ENCODE measurements at places on chromosomes 13 and 19. TPM values are rescaled to one million over a fixed set of nuclear protein-coding genes. Genes with fewer than 3 reads are reported as not detected.

The LGALS13 gene
- not detected for total RNA-seq

The SELENOV gene
- 10.8 TPM for total RNA-seq

The CNN1 gene
- total RNA-seq = 130 TPM

The TPT1 gene
- 1,272 TPM for total RNA-seq

The GPR12 gene
- 0.06 TPM for total RNA-seq

DNA sequence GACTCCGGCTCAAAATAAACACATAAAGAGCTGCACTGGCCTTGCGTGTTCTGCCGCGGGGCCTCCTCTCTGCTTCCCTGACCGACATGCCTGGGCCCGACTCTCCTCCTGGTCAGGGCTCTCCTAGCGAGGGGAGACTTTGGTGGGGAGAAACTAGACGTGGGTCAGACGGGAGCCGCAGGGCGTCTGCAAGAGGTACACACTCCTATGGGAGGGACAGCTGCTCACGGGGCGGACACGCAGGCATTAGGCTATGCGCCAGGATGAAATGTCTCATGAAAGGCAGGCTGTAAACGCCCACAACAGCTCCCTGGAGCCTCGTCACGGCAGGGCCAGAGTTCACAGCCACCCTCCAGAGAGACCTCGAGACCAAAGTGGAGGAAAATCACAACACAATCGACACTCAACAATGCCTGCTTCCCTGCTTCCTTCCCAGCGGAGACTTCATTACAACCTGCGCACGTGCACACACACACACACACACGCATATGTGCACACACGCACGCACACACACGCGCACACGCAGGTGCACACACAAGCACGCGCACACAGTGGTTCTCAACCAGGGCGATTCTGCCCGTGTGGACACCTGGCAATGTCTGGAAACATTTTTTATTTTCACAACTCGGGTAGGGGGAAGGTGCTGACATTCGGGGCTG, 5.8 kb downstream of the SLC39A3 start:
- peaks cover 3% of the 10 kb centered on the region for H3K4me1 ChIP-seq
- H3K27me3 ChIP-seq = no peaks in the 10 kb centered on the region
- no peak overlapping the region for H3K27ac ChIP-seq
- no peaks in the 10 kb centered on the region for H3K36me3 ChIP-seq
- no peak overlapping the region for H3K4me3 ChIP-seq

- no peak for DNase-seq
- no peaks in the 10 kb centered on the region for H3K4me1 ChIP-seq
- no peak overlapping the region for H3K4me3 ChIP-seq
- no peak overlapping the region for H3K27ac ChIP-seq
- H3K27me3 ChIP-seq = no peaks in the 10 kb centered on the region
These were observed 21.2 kb upstream of the SCEL start for GRCh38 chr13:77514336-77514726.

DNA sequence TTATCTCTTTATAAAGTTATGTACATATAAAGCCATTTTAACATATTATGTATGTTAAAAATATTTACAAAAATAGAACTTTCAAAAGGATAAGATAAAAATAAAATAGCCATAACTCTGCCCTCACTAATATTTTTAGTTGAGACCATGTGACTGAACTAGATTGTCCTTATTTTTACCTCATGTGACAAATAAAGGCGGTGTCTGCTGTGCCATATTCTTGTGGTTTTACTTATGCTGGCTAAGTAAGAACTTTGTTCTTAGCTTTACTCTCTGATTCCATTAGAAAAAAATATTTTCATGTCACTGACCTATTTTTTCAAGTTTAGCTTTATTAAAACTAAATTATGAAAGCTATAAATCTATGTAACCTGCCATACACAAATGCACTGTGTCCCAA, 135.6 kb upstream of the TSC22D1 start:
- DNase-seq = no peak
- no peaks in the 10 kb centered on the region for H3K36me3 ChIP-seq
- no peak overlapping the region for H3K27ac ChIP-seq
- H3K4me3 ChIP-seq = no peak overlapping the region

- no peaks in the 10 kb centered on the region for H3K4me1 ChIP-seq
- H3K27ac ChIP-seq = no peak overlapping the region
- no peak overlapping the region for H3K4me3 ChIP-seq
- no peaks in the 10 kb centered on the region for H3K36me3 ChIP-seq
- DNase-seq = no peak
- no peaks in the 10 kb centered on the region for H3K27me3 ChIP-seq
These were observed 35.7 kb upstream of the ARHGEF7 start for GRCh38 chr13:111079375-111079774.

GRCh38 chr19:13228561-13228960, 78.3 kb downstream of the IER2 start:
- no peaks in the 10 kb centered on the region for H3K4me1 ChIP-seq
- no peaks in the 10 kb centered on the region for H3K36me3 ChIP-seq
- no peak overlapping the region for H3K27ac ChIP-seq
- no peaks in the 10 kb centered on the region for H3K27me3 ChIP-seq

- no peaks in the 10 kb centered on the region for H3K27me3 ChIP-seq
- DNase-seq = no peak
- no peak overlapping the region for H3K4me3 ChIP-seq
- no peaks in the 10 kb centered on the region for H3K36me3 ChIP-seq
- H3K27ac ChIP-seq = no peak overlapping the region
- H3K4me1 ChIP-seq = no peaks in the 10 kb centered on the region
These were observed 178.2 kb downstream of the GPC5 start for GRCh38 chr13:91576590-91576989.

DNA sequence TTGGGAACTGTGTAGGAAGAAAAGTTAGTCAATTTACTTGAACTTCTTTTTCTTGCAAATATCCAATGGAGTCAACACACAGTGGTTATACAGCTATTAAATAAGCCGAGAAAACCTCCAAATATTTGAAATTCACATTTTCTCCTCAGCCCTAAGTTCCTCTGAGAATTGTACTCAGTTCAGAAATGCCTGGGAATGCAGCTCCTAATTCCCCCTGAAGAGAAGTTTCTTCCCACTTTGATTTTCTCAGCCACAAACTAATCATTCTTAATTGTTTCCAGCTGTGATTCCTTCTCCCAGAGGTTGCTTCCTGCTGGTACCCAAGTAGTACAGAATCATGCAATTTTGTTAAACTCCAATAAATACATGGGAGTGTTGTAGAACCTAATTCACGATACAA, 246.1 kb upstream of the MIR17HG start:
- H3K4me3 ChIP-seq = no peak overlapping the region
- no peaks in the 10 kb centered on the region for H3K4me1 ChIP-seq
- DNase-seq = no peak
- H3K36me3 ChIP-seq = no peaks in the 10 kb centered on the region

DNA sequence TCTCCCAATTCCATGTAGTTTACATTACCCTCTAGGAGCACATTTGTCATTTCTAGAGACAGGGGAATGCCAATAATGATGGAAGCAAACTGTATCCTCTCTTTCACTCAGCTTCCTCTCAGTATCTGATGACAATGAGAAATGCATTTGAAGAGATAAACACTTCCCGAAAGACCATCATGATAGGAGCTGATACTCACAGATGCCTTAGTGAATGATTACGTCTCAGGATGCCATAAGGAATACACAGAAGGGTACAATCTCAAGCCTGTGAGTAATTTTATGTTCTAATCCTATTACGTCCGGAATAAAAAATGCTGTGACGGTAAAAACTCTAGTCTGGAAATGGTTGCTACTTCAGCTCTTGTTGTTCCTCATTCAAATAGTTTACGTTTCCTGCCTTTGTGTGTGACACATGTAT, 663.8 kb upstream of the MIR17HG start:
- H3K4me3 ChIP-seq = no peak overlapping the region
- H3K27me3 ChIP-seq = no peaks in the 10 kb centered on the region
- no peak overlapping the region for H3K27ac ChIP-seq
- H3K36me3 ChIP-seq = no peaks in the 10 kb centered on the region
- no peak for DNase-seq

DNA sequence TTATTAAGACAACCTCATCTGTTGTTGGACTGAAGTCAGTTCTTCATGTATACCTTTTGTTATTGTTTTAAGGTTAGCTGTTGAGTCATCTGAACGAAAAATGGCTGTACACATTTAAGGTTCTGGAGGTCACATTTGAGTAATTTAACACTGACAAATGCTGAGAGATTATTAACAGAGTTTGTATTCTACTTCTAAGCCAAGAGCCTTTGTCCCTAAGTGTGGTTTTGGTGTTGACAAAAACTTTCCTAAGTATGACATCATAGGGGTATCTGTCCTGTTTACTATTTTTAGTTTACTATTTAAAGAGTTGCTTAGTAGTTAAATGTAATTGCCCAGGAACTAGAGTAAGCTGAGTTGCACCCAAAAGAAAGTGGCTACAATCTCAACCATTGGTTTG, 71.9 kb downstream of the CDK8 start:
- no peaks in the 10 kb centered on the region for H3K4me1 ChIP-seq
- H3K27ac ChIP-seq = no peak overlapping the region
- no peaks in the 10 kb centered on the region for H3K27me3 ChIP-seq
- no peak overlapping the region for H3K4me3 ChIP-seq
- no peak for DNase-seq

DNA sequence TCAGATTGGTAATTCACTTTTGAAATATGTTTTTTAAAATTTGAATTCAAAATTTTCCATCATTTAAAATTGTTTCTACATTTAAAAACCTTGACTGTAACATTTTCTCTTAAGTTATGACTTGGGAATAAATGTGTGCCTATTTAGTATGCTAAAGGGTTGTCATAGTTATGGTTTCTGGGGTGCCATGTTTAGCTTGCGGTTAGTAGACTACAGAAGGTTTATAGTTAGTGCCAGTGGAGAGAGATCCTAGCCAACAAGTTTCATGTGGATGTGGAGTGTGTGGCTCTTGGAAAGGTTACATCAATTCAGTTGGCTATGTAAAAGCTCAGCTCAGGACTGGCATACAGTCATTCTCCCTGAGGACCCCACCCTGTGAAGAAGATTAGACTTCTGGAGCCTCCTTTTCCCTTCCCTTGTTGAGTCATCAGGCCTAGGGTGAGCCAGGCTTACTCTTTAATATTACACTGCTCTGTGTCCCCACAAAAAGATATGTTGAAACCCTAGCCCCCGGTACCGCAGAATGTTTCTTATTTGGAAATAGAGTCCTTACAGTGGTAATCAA, 20.4 kb downstream of the LMO7 start:
- no peak overlapping the region for H3K4me3 ChIP-seq
- no peaks in the 10 kb centered on the region for H3K36me3 ChIP-seq
- no peak for DNase-seq
- no peaks in the 10 kb centered on the region for H3K27me3 ChIP-seq

All from testis (tissue), 5 donors.